Left renal cortex interstitium (tissue), 4 donors: ENCODE measurements at places on chromosomes 3 and 15.

DNA sequence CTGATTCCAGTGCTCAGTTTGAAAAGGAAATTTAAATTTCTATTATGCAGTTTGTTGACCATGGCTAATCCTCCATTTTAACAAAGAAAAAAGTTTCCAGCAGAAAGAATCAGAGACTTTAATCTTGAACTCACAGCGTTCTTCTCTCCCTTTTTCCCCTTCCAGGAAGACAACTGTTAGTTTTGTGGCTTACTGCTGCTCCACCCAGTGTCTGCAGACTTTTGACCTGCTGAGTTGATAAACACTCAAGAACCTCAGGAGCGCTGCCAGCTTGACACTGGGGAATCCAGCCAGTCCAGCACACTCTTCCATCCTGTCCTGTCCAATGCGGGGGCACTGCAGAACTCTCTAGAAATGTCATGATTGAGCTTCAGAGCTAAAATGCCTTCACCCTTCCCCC, 134.6 kb downstream of the LRRC28 start:
- DNase-seq: no peak

DNA sequence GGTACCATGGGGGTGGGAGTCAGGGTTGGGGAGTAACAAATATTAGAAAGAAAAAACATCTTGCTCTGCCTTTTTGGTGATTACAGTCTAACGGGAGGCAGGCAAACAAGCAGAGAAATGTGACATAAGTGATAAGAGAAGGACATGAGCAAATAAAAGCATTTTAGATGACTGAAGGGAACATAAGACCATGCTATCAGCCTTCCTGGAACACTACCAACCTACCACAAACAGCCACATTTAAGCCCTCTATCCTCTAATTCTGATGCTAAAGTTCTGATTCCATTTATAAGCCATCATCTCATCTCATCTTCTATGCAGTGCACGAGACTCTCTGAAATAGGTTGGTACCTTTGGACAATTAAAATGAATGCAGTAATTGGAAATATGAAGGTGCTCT, 243.4 kb upstream of the P2RY1 start:
- no peak for DNase-seq

DNA sequence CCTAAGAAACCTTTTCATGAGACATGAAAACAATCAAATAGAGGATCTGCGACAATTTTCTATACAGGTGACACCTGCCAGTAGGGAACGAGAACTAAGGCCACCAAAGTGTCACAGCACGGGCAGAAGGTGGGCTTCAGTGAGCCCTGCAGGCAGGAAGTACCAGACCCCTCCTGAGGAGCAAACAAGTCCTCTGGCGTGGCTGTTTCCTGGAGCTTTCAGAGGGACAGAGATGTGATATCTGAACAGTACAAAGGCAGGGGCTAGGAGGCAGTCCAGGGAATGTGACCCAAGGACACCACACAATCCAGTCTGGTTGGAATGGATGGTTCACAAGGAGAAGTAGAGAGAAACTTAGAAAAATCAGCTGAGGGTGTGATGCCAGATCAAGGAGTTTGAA, 16.8 kb downstream of the POMGNT2 start:
- DNase-seq: no peak

GRCh38 chr15:51244423-51244869, 94.0 kb downstream of the CYP19A1 start:
- no peak for DNase-seq

DNA sequence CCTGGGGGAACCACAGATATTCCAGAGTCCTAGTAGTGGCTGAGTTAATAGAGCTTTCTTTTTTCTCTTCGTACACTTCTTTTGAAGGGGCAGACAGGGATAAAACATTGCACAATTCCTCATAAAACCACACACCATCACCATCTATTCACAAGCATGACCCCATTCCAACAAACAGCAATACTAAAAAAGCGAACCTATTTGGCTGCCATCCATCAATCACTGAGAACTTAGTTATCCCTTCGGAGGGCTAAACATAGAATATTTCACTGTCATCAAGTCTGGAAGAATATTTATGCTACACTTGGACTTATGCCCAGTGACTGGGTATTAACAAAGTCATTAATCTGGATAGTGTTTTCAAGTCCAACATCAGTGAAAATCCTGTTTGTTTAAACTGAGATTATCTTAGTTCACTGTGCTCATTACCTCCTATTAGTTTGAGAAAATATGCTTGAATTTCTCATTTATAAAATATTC, 80.3 kb upstream of the PRTG start:
- DNase-seq: no peak
